ENCODE measurements at places on chromosomes 7 and 10.

- DNase-seq: no peak
Measured at GRCh38 chr7:96359876-96360275, 38.0 kb upstream of the SLC25A13 start.

- no peak for DNase-seq
Measured at GRCh38 chr7:36155811-36156361, 2.8 kb downstream of the EEPD1 start.

- no peak for DNase-seq
Measured at GRCh38 chr7:145520284-145520683, 596.3 kb upstream of the CNTNAP2 start.

GRCh38 chr10:20948686-20949327 is 51.7 kb upstream of the NEBL start:
- DNase-seq: no peak

DNA sequence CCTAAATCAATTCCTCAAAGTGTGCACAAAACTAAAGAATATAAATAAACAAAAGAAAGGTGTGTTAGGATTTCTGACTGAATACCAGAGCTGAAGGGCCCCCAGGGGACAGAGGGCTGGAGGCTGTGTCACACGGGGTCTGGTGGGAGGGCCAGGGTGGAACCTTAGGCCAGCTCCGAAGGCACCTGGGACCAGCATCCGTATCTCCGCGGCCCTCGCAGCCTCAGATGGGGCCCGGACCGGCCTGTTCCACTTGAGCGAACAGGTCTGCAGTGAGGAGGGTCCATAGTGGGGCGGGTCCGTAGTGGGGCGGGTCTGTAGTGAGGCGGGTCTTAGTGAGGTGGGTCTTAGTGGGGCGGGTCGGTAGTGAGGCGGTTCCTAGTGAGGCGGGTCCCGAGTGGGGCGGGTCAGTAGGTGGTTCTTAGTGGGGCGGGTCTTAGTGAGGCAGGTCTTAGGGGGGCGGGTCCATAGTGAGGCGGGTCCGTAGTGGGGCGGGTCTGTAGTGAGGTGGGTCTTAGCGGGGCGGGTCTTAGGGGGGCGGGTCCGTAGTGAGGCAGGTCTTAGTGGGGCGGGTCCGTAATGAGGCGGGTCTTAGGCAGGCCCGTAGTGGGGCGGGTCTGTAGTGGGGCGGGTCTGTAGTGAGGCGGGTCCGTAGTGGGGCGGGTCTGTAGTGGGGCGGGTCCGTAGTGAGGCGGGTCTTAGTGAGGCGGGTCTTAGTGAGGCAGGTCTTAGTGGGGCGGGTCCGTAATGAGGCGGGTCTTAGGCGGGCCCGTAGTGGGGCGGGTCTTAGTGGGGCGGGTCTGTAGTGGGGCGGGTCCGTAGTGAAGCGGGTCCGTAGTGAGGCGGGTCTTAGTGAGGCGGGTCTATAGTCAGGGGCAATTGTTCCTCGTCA is 15.1 kb downstream of the GPR146 start:
- no peak for DNase-seq

DNA sequence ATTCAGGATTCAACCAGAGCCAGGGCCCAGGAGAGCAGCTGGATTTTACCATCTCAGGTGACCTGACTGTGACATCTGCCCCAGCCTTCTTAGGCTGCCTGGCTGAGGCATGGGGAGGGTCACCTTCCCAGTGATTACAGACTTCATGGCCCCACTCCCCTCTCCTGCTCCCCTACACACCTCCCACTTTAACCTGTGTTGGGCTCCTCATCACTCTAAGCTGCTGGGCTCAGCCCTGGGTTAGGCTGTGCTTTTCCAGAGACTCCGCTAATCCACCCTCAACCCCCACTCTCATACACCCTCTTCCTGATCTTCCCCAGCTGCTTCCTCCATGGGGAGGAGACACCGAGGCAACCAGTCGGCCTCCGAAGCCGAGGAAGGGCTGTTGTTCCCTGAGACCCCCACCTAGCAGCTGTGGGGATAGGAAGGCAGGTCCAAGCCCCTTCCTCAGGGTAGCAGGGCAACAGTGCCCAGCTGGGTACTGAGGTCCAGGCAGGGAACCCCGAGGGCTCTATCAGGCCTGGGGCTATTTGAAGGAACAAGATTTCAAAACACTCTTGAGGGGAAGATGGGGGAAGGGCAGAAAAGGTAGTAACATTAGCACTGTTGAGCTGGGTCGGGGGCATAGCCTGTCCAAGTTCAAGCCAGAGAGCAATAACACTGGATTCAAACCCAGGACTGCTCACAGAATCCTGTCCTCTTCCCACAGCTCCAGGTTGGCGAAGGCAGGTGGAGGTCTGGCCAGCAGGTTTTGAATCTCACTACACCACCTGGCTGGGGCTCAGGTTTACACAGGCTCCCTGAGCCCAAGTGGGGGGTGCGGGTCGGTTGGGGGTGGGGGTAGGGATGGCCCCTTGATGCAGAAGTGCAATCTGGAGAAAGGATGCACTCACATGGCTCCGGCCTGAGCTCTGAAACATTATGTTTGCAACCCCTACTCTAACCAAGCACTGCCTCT is 1.8 kb downstream of the IMPDH1 start:
- no peak for DNase-seq

DNA sequence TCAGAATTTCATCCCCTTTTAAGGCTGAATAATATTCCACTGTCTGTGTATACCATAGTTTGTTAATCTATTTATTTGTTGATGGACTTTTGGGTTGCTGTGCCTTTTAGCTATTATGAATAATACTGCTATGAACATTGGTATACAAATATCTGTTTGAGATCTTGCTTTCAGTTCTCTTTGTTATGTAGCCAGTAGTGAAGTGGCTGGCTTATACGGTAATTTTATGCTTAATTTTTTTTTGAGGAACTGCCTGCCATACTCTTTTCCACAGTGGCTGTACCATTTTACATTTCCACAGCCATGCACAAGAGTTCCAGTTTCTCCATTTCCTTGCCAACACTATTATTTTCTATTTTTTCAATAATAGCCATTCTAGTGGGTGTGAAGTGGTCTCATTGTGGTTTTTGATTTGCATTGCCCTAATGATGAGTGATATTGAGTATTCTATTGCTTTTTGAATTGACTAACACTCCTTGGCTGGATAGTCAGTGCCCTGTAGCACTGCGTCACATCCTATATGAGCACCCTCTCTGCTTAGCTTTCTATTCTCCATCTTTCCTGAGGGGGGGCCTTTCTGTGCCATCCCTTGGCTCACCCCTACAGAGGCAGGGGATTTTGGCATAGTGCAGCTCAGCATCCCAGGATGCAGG is 29.4 kb upstream of the RAPGEF5 start:
- no peak for DNase-seq

DNA sequence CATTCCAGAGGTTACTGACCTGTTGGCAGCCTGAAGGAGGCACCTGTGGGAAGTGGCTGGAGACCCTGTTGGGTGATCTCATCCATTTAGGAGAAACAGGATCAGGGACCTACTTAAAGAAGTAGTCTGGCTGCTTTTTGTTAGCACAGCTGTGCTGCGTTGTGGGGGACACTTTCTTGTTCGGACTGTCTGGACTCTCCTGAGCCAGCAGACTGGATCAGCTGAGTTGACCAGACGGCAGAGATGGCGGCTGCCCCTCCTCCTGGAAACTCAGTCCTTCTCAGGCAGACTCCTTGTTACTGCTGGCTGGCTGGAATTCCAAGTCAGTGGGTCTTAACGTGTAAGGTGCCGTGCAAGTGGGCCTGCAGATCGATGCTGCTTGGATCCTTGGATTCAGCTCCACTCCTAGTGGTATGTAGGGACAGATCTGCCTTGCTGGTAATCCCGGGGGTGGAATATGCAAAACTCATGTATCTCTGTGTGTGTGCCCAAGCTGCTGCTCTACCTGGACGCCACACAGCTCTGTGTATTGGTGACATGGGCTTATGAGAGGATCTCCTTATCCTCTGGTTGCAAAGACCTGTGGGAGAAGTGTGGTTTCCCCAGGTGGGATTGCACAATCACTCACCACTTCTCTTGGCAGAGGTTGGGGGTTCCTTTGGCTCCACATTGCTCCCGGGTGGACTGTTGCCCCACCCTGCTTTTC is 87.3 kb downstream of the CCSER2 start:
- no peak for DNase-seq

- no peak for DNase-seq
Measured at GRCh38 chr7:36635091-36635490, 89.2 kb downstream of the AOAH start.
